Adrenal gland (tissue), 19 donors: ENCODE measurements at places on chromosomes 11 and 22. TPM values are rescaled to one million over a fixed set of nuclear protein-coding genes. Genes with fewer than 3 reads are reported as not detected.

- no peaks in the 10 kb centered on the region for H3K36me3 ChIP-seq
- H3K27me3 ChIP-seq: peaks cover 32% of the 10 kb centered on the region
- H3K4me1 ChIP-seq: peaks cover 11% of the 10 kb centered on the region
- no peak overlapping the region for H3K27ac ChIP-seq
- peak overlapping the region; percentile 15 for H3K4me3 ChIP-seq
- no peak for DNase-seq
Observed at GRCh38 chr22:45867118-45867905, 109.7 kb downstream of the WNT7B start.

DNA sequence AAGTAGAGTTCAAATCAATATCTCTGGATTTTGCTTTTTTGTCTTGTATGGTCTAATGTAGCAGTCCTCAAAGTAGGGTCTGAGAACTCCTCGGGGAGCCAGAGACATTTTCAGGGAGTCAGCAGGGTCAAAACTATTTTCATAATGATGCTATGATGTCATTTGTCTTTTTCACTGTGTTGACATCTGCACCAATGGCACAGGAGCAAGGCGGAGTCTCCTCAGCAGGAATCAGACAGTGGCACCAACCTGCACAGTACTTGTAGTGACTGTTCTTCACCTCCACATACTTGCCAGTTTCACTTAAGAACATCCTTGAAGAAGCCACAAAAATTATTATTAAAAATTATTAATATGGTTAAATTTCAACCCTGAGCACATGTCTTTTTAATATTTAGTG lies 14.9 kb upstream of the FXYD6 start:
- no peak overlapping the region for H3K27ac ChIP-seq
- H3K36me3 ChIP-seq: no peaks in the 10 kb centered on the region
- H3K4me3 ChIP-seq: no peak overlapping the region
- peaks cover 10% of the 10 kb centered on the region for H3K4me1 ChIP-seq

- H3K27me3 ChIP-seq: no peaks in the 10 kb centered on the region
- peaks cover 30% of the 10 kb centered on the region for H3K36me3 ChIP-seq
- peaks cover 36% of the 10 kb centered on the region for H3K4me1 ChIP-seq
- no peak overlapping the region for H3K27ac ChIP-seq
- DNase-seq: peak; percentile 57
- H3K4me3 ChIP-seq: no peak overlapping the region
Observed at GRCh38 chr11:65648997-65649493, 11.1 kb downstream of the SIPA1 start.

GRCh38 chr11:9660886-9661285 lies 3.0 kb upstream of the SWAP70 start:
- no peak overlapping the region for H3K4me3 ChIP-seq
- no peaks in the 10 kb centered on the region for H3K27me3 ChIP-seq
- no peaks in the 10 kb centered on the region for H3K36me3 ChIP-seq
- H3K4me1 ChIP-seq: peaks cover 12% of the 10 kb centered on the region
- H3K27ac ChIP-seq: no peak overlapping the region

PCNX3 gene
- polyA plus RNA-seq: 29.9 TPM

MYOD1 gene
- polyA plus RNA-seq: not detected

LSP1 gene
- 1,341 TPM for polyA plus RNA-seq

PRODH gene
- not detected for polyA plus RNA-seq
